ENCODE measurements at places on chromosomes 7 and 10.

DNA sequence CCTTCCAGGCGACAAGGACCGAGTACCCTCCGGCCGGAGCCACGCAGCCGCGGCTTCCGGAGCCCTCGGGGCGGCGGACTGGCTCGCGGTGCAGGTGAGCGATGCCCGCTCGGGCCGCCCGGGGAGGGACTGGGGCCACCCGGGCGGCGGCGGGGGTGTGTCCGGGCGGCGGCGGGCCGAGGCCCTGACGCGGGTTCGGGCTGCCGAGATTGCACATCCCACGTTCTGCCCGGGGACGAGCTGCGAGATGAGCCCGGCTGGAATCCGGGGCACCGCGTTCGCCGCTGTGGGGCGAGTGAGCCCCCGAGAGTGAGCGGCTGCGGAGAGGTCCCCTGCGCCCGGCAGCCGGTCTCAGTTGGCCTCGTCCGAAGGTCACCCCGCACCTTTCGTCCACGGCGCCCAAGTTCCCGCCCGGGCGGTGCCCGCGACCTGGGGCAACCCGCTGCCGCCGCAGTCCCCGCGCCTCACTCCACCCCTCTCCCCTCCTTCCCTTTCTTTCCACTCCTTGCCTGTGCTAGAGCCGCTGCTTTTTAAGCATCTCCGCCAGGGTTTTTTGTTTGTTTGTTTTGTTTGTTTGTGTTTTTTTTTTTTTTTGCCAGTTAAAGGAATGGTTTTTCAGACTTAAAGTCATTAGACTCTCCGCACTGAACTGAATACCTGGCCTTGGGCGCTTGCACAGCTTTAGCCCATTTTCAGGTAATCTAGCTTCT lies 515 bp downstream of the RALA start:
- DNase-seq = peak; percentile 14

DNA sequence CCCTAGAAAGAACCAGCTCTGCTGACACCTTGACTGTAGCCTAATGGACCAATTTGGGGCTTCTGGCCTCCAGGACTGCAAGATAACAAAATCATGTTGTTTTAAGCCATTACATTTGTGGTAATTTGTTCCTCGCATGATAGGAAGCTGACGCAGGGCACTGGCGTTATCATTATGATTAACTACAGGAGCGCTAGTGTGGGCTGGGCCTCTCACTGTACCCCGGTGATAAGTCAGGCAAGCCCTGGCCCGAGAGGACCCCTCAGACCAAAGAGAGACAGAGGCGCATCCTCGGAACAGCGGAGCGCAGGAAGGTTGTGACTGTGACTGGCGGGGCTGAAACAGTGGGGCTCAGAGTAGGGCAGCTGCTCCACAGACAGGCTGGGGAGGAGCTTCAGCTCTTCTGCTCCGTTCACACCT lies 150.3 kb upstream of the CHST15 start:
- no peak for DNase-seq

GRCh38 chr7:132073920-132074589 lies 502.2 kb downstream of the PLXNA4 start:
- DNase-seq = no peak

- DNase-seq = no peak
These were observed 221.6 kb upstream of the SEMA3E start for GRCh38 chr7:83870515-83870914.

- peak; percentile 4 for DNase-seq
These were observed 8.0 kb upstream of the PWWP2B start for GRCh38 chr10:132388891-132389432.

DNA sequence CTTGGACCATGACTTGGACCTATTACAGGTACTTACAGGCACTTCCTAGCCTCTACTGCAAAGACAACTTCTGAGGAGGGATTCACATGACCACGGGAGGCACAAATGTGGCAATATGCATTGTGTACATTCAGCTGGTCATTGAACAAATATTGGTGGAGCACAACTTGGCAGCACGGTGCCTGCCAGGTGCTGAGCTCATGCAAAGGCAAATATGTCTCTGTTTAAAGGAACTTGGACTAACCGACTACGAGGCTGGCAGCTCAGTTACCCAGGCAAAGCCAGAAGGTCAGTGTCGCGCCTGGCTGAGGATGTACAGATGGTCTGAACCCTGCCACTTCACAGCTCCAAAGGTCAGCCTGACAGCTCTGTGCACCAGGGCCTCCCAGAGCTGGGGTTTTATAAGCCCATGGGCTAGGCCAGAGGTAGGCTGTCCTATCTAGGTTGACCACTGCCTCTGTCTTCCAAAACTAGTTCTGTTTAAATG lies 6.1 kb downstream of the DENND11 start:
- DNase-seq = no peak

GRCh38 chr10:3654496-3654895 lies 130.5 kb downstream of the KLF6 start:
- no peak for DNase-seq

GRCh38 chr7:140230516-140230860 lies 53.7 kb upstream of the KDM7A start:
- peak; percentile 78 for DNase-seq

DNA sequence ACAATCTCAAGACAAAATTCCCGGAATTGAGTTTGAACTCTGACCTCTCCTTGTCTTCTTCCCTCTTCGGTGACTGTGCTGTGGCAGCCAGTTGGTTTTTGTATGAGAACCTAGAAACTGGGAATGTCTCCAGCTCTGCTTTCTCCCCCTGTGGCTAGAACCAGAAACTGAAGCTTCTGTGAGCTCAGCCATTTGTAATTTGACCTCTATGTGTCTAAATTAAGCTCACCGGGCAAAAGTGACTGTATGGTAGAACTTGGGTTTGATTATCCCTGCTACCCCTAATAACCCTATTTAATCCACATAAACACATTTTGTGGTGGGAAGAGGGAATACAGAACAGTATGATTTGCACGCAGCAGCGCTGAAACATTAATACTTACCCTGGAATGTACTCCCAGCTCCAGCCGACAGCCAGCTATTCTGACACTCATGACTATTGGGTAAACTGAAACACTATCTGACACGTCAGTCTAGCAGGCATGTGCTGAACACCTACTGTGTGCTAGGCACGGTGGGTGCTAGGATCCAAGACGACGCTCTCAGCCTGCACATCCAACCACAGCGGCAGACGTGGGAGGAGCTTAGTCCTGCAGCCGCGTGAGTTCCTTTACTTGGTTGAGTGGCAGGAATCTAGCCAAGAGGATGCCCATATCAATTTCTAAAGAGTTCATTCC lies 324.8 kb downstream of the SFMBT2 start:
- DNase-seq = no peak

DNA sequence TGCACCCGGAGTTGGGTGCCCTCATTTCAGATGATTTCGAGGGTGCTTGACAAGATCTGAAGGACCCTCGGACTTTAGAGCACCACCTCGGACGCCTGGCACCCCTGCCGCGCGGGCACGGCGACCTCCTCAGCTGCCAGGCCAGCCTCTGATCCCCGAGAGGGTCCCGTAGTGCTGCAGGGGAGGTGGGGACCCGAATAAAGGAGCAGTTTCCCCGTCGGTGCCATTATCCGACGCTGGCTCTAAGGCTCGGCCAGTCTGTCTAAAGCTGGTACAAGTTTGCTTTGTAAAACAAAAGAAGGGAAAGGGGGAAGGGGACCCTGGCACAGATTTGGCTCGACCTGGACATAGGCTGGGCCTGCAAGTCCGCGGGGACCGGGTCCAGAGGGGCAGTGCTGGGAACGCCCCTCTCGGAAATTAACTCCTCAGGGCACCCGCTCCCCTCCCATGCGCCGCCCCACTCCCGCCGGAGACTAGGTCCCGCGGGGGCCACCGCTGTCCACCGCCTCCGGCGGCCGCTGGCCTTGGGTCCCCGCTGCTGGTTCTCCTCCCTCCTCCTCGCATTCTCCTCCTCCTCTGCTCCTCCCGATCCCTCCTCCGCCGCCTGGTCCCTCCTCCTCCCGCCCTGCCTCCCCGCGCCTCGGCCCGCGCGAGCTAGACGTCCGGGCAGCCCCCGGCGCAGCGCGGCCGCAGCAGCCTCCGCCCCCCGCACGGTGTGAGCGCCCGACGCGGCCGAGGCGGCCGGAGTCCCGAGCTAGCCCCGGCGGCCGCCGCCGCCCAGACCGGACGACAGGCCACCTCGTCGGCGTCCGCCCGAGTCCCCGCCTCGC lies at the start of gene EGFR:
EGFR (plus strand) TSS at position 657 of the 830 bp plus-strand sequence. CDS start 261 bp downstream, outside the sequence.
- no peak for DNase-seq

- no peak for DNase-seq
These were observed 171.1 kb downstream of the GRM3 start for GRCh38 chr7:86814661-86815379.

DNA sequence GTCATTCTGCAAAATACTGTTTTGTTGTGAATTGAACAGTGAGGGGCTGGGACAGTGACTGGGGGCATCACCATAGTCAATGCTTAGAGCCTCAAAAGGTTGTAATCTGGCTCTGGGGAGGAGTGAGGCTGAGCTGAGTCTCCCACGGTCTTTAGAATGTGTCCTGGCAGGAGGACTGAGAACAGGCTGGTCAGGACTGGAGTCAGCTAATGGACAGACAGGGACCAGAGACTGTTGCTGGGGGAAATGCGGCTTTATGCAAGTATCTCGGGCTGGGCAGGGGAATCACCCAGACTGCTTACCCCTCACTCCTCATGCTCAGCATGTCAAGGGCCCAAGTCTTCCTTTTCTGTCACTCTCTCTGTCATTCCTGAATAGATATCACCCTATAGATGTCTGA lies 346.5 kb downstream of the TYW1 start:
- DNase-seq = no peak

- no peak for DNase-seq
These were observed 189.7 kb downstream of the TCF7L2 start for GRCh38 chr10:113139699-113140098.

GRCh38 chr7:78148166-78148894 lies 349.8 kb downstream of the PHTF2 start:
- DNase-seq = no peak

DNA sequence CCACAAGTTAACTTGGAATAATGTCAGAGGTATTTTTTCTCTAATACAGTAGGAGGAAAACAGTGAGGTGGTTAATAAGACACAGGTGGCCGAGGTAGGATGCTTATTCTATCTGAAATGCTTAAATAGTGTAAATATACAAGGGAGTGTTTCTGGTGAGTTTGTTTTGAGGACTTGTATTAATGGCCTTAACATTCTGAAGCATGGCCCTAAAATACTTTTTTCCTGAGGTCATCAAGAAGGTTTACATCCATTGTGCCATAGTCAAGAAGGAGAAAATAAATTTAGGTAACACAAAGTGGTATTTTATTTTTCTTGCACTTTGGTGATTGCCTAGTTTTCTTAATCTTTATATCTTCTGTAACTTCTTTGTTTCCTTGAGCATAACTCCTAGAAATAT lies 18.8 kb downstream of the GNAI1 start:
- no peak for DNase-seq

- no peak for DNase-seq
These were observed 150.2 kb downstream of the GRK5 start for GRCh38 chr10:119357412-119358151.

DNA sequence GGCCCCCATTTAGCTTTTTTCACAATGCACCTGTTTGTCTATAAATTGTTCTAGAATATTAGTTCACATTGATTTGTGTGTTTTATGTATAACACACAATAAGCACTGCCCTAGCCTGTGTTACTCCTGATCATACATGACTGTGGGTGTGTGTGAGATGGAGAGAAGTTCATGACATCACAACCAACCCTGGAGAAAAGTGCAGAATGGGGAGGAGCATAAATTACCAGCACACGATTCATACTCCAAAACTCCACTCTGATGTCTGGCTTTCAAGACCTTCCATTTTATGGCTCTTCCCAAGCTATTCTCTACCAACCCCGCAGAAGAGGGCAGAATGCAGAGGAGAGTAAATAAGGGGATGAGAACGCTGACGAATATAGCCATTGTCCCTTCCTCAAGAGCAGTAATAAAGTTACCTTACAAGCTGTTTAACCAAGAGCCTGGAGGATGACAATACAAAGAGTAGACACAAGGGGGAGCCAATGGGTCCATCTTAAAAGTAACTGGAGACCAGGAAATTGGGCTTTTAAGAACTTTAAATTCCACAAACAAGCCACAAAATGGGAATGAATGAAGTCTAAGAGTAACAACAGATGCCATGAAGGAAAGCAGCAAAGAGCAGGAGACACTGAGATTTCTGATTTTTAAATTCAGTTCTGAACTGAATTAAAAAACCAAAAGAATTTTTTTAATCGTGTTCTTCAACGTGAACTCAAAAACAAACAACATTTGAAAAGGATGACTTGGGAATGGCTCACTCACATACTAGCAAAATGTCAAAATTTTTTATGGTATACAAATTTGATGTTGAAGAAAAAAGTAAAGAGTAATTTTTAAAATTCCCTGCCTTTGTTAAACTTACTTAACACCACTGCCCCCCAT lies 159.6 kb downstream of the PARD3 start:
- DNase-seq = no peak

GRCh38 chr7:25148772-25149575 lies 23.9 kb upstream of the CYCS start:
- no peak for DNase-seq

GRCh38 chr7:55548295-55548731 lies 24.0 kb downstream of the VOPP1 start:
- DNase-seq = no peak

- DNase-seq = no peak
These were observed 147.1 kb downstream of the RNF216 start for GRCh38 chr7:5634107-5634950.

- DNase-seq = no peak
These were observed 447.1 kb downstream of the MDFIC start for GRCh38 chr7:115368998-115369397.

DNA sequence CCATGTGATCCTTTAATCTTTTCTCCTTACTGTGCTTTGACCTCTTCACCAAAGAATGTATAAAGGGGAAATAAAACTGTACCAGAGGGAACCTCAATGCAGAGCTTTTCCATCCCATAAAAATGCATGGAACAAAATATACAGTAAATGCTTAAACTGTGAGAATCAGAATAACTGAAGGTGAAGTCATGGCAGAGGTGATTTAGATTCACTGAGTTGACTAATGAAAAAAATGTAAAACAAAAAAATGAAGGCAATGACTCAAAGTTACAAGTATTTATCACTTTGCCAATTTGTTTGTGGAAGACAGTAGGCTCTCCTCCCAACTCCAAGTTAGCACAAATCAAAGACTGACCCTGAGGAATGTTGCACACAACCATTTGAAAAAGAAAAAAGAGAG lies 1331.6 kb upstream of the SORCS1 start:
- DNase-seq = no peak

- no peak for DNase-seq
These were observed 2.1 kb downstream of the TRDMT1 start for GRCh38 chr10:17199351-17199804.

- no peak for DNase-seq
These were observed 85.4 kb downstream of the MKX start for GRCh38 chr10:27660268-27660667.

DNA sequence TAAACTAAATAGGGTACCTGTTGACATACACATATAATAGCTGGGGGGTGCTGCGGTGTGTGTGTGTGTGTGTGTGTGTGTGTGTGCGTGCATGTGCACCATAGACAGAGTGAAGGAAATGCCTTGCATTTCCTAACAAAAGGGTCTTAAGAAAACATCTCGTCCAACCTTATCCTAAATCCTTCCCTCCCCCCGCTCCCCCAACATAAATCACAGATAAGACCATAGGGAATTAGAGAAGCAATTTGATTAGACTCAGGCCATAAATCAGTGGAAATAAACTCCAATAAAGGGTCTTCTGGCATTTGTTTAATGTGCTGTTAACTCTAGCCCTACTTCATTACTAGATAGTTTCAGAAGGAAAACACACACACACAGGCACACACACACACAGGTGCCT lies 148.5 kb downstream of the PPP1R17 start:
- no peak for DNase-seq

All from activated gamma-delta T cell treated with Interleukin-2 at 50 U/mL for 16 hours (primary cell).